ENCODE measurements at places on chromosomes 3 and 15. TPM values are rescaled to one million over a fixed set of nuclear protein-coding genes. Genes with fewer than 3 reads are reported as not detected.
A peak's percentile ranks its signal among the peaks of the same experiment; 100 is the strongest.

- peak overlapping the region; percentile 8 for H3K27ac ChIP-seq
- H3K4me1 ChIP-seq, result peaks cover 22% of the 10 kb centered on the region
- H3K36me3 ChIP-seq, result peaks cover 4% of the 10 kb centered on the region
- no peak overlapping the region for H3K4me3 ChIP-seq
- no peak for DNase-seq
These were observed 146.5 kb upstream of the UBE2E1 start for GRCh38 chr3:23659274-23659673.

SLC2A2 gene
- total RNA-seq, result not detected

EPB42 gene
- not detected for total RNA-seq

GRCh38 chr3:28601291-28601690 is 252.7 kb upstream of the AZI2 start:
- no peak for DNase-seq
- H3K4me1 ChIP-seq, result no peaks in the 10 kb centered on the region
- H3K4me3 ChIP-seq, result no peak overlapping the region
- no peaks in the 10 kb centered on the region for H3K36me3 ChIP-seq

GRCh38 chr3:61908382-61908781 is 347.0 kb downstream of the PTPRG start:
- H3K27me3 ChIP-seq, result no peaks in the 10 kb centered on the region
- peaks cover 12% of the 10 kb centered on the region for H3K4me1 ChIP-seq
- DNase-seq, result no peak
- no peak overlapping the region for H3K4me3 ChIP-seq
- H3K36me3 ChIP-seq, result no peaks in the 10 kb centered on the region

DNA sequence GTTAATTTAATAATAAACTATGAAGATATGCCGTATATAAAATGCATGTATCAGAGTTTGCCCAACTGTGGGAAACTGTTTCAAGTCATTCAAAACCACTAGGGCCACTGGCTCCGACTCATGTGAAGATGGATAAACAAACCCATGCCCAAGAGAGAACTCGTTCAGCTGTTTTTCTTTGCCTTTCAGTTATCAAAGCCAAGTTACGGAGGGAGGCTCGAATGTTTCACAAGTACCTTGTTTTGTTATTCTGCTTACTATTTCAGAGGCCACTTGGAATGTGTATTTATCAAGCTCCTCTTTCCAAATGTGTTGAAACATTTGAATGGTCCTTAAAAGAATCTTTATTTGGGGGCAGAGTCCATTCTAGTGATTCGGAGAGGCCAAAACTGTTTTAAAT is 82.1 kb downstream of the DUT start:
- H3K27me3 ChIP-seq, result no peaks in the 10 kb centered on the region
- no peak for DNase-seq
- peaks cover 9% of the 10 kb centered on the region for H3K36me3 ChIP-seq
- no peak overlapping the region for H3K27ac ChIP-seq
- H3K4me3 ChIP-seq, result no peak overlapping the region

DNA sequence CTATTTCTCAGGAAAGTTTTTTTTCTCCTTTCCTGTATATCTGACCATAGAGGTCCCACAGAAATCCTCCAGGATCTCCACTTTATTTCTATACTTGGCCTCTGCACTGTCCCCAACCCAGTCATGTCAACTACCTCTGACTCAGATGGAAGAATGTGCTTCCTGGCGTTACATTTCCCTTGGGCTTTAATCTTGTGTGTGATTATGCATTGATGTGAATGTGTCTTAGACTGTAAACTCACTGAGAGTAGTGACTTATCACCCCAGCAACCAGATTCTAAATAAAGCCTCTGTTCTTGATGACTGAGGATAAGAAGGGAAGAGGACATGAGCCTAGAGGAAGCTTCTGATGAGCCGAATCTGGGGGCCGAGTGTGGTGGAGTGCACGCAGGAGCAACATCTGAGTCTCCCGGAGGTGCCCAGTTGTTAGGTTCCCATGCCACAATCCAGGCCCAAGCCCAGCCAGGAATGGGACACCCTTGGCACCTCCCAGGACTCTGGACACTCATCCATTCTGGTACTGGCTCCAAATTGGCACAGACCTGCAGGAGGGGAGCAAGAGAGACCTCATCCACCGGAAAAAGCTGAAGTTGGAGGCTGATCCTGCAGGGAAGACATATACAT is 32.1 kb upstream of the HEG1 start:
- no peak overlapping the region for H3K4me3 ChIP-seq
- H3K27ac ChIP-seq, result no peak overlapping the region
- DNase-seq, result no peak

MAGEF1 gene
- total RNA-seq, result 80.3 TPM

GRCh38 chr3:61173676-61174075 is 77.6 kb downstream of the FHIT start:
- DNase-seq, result no peak
- no peak overlapping the region for H3K27ac ChIP-seq
- H3K4me3 ChIP-seq, result no peak overlapping the region
- no peaks in the 10 kb centered on the region for H3K36me3 ChIP-seq
- H3K27me3 ChIP-seq, result no peaks in the 10 kb centered on the region
- H3K4me1 ChIP-seq, result peaks cover 7% of the 10 kb centered on the region

DNA sequence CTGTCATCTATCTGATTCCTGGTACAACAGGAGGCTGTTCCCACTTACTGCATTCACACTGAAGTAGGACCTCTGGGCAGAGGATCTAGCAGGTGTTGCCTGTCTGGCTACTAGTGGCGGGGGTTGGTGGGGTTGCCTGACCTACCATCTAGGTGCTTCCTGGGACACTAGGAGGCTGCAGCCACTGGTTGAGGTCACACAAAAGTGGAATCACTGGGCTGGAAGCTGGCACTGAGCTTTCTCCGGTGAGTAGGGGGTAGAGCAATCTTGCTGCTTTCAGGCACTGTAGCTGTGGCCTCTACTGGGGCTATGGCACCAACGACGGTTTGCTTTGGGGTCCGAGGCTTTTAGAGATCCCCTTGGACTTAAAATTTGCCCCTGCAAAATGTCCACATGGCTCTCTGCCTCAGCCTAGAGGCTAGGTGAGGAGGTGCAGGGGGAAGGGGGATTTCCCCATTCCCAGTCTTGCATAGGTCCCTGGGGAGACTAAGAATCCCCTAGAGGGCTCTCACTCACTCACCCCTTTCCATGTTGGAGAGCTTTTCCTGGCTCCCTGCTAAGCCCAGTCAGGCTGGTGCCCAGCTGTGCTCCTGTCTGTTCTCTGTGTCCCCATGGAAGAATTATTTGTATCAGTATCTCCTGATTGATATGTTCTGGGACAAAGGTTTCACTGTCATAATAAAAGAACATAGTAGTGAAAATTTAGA is 397.7 kb upstream of the EPHA6 start:
- DNase-seq, result no peak
- no peak overlapping the region for H3K4me3 ChIP-seq
- H3K36me3 ChIP-seq, result no peaks in the 10 kb centered on the region
- no peak overlapping the region for H3K27ac ChIP-seq
- no peaks in the 10 kb centered on the region for H3K27me3 ChIP-seq
- H3K4me1 ChIP-seq, result no peaks in the 10 kb centered on the region

DNA sequence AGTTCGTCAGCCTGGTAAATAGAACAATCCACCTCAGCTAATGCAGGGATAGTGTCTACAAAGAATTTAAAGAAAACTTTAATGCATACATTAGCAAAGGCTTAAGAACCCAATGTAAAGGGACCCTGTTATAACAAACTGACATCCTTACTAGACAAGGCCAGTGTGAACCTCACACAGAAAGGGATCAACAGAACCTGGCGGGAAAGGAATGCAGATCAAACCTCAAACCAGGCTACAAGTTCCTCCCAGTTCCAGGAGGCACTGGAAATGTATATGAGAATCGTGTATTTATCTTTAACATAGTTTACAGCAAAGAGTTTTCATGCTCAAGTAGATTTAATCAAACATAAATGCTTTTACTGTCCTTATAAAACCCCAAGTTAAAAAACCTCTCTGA is 37.6 kb upstream of the ATP11B start:
- DNase-seq, result no peak
- H3K27ac ChIP-seq, result no peak overlapping the region
- no peaks in the 10 kb centered on the region for H3K36me3 ChIP-seq
- no peak overlapping the region for H3K4me3 ChIP-seq

DNA sequence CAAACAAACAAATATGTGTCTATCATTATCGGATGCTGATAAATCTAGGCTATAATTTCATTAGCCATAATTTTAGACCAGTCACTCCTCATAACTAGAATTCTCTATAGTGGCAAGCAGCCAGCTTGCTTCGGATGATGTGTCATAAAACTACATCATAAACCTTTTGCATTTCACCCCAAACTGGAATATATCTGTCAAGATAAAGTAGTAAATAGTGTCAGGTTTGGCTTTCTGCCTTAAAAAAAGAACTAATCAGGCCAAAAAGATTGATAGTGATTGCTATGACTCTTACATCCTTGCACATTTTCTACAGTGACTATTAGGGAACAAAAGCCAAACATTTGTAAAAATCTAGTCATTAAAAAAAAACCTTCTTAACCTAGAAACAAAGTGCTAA is 51.0 kb downstream of the DPPA2 start:
- no peak overlapping the region for H3K4me3 ChIP-seq
- no peaks in the 10 kb centered on the region for H3K36me3 ChIP-seq

- H3K4me3 ChIP-seq, result no peak overlapping the region
- no peak overlapping the region for H3K27ac ChIP-seq
- DNase-seq, result no peak
- H3K4me1 ChIP-seq, result peaks cover 26% of the 10 kb centered on the region
These were observed 179.4 kb upstream of the CGNL1 start for GRCh38 chr15:57196865-57197264.

REC114 gene
- not detected for total RNA-seq

DNA sequence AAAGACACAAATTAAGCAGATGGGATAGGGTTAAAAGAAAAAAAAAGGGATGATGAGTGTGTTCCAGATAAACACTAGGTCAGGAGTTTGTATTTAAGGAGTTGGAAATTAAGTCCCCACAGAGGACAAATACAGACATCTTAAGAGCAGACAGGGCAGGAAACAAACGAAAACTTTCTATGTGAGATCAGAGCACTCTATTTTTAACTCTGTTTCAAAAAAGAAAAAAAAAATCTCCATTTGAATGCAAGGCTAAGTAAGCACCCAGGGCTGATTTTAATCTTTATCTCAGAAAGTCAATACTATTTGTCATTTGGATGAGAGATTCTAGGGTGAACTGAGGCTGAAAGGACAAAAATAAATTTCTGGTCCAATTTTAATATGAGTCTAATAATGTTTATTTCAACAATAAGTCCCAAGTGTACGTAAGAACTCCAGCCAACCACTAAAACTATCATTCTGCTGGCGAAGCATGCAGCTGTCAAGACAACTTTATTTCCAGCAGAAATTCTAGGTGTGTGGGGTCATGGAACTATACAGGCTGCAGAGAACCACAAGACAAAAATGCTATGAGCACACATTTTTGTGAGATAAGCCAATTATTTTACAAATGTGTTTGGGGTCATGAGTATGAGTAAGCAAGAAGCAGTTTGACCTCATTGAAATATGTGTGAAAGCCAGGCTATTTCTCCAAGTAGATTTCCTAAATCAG is 186.1 kb downstream of the FMN1 start:
- DNase-seq, result no peak
- H3K27me3 ChIP-seq, result no peaks in the 10 kb centered on the region
- peaks cover 25% of the 10 kb centered on the region for H3K4me1 ChIP-seq
- H3K27ac ChIP-seq, result no peak overlapping the region
- H3K4me3 ChIP-seq, result no peak overlapping the region

DNA sequence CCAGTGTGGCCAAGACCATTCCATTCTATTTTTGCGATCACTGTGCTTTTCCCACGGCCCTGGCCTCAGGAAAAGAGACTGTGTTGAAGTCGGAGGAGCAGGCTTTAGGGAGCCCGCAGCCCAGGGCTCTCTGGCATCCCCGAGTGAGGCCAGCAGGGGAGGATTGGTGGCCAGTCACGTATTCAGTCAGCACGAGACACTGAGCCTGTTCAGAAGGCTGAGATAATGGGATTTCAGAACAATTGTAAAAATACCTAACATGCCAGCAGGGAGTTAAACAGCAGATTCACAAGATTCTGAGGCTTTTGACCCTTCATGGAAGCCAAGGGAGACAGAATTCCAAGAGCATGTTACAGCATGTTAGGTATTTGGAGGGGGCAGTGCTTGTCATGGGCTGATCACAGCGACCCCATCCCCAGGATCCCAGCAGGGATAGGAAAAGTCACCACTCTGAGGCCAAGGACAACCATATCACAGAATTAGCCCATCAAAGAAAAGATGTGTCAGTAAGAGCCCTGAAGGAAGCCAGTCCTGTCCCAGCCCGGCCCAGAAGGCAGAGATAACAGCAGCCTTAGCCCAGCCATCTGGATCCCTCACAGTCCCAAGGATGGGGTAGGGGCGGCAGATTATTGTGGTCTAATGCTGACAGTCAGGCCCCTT is 40.6 kb downstream of the AMOTL2 start:
- no peaks in the 10 kb centered on the region for H3K27me3 ChIP-seq
- no peak overlapping the region for H3K27ac ChIP-seq
- no peak overlapping the region for H3K4me3 ChIP-seq
- no peak for DNase-seq
- no peaks in the 10 kb centered on the region for H3K36me3 ChIP-seq
- H3K4me1 ChIP-seq, result peaks cover 8% of the 10 kb centered on the region

DNA sequence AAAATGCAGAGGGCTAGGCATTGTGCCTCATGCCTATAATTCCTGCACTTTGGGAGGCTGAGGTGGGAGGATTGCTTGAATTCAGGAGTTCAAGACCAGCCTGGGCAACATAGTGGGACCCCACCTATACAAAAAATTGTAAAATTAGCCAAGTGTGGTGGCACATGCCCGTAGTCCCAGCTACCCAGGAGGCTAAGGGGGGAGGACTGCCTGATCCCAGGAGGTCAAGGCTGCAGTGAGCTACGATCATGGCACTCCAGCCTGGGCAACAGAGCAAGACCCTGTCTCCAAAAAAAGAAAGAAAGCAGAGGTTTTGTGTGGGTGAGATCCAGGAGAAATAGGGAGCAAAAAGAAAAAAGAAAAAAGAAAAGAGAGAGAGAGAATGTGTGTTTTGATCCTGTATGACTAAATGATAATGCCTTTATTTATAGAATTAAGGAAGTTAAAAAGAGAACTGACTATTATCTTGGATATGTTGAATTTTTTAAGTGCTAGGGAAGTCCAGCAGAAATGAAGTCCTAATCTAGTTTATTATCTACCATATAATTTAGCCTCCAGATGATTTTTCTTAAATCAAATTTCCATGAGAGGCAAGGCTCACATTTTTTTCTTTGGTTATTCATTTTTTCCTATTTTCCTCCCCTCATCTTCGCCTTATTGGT is 4.8 kb downstream of the TTBK2 start:
- no peaks in the 10 kb centered on the region for H3K36me3 ChIP-seq
- no peak overlapping the region for H3K27ac ChIP-seq
- H3K4me3 ChIP-seq, result peak overlapping the region; percentile 44
- peaks cover 18% of the 10 kb centered on the region for H3K4me1 ChIP-seq
- DNase-seq, result no peak
- H3K27me3 ChIP-seq, result no peaks in the 10 kb centered on the region

DNA sequence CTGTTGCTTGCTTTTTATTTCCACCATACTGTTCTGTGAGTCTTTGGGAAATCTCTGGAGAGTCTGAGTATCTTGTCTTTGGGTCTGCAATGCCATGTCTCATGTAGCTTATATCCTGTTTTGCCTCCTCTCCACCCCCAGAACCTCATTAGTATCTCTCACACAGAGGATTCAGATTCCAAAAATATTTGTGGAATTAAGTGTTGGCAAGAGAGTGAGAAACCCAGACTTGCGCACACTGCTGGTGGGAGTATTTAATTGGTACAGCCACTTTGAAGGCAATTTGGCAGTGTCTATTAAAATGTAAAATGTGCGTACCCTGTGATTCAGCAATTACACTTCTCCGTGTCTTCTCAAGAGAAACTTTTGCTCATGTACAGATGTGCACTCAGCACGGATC is 68.6 kb downstream of the ZNF621 start:
- H3K4me3 ChIP-seq, result no peak overlapping the region
- no peaks in the 10 kb centered on the region for H3K27me3 ChIP-seq

GRCh38 chr15:99326235-99326634 is 75.0 kb downstream of the LRRC28 start:
- H3K27ac ChIP-seq, result no peak overlapping the region
- no peaks in the 10 kb centered on the region for H3K27me3 ChIP-seq
- H3K36me3 ChIP-seq, result peaks cover 8% of the 10 kb centered on the region
- no peak overlapping the region for H3K4me3 ChIP-seq
- no peak for DNase-seq
